Liver (tissue), 10 donors: ENCODE measurements at places on chromosomes 4 and X. TPM values are rescaled to one million over a fixed set of nuclear protein-coding genes. Genes with fewer than 3 reads are reported as not detected.

CXCL3 gene
- polyA plus RNA-seq: 0.96 TPM

TMPRSS11D gene
- polyA plus RNA-seq: 0.03 TPM

ZMYM3 gene
- polyA plus RNA-seq: 4.5 TPM

DNA sequence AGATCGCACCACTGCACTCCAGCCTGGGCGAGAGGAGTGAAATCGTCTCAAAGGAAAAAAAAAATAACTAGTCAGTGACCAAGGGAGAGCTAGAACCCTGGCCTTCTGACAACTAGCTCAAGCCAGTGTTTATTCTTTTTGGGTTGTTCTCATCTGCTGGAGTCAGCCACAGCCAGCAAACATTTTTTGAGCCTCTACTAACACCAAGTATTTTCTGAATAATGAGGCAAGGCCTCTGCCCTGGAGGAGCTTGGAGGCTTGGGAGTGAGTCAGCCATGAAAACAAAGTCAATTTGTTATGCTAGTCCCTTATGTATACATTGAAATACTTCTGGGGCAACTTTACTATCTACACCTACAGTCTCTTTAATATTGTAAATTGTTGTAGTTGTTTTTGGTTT is 46.5 kb downstream of the TMA16 start:
- DNase-seq: no peak

DNA sequence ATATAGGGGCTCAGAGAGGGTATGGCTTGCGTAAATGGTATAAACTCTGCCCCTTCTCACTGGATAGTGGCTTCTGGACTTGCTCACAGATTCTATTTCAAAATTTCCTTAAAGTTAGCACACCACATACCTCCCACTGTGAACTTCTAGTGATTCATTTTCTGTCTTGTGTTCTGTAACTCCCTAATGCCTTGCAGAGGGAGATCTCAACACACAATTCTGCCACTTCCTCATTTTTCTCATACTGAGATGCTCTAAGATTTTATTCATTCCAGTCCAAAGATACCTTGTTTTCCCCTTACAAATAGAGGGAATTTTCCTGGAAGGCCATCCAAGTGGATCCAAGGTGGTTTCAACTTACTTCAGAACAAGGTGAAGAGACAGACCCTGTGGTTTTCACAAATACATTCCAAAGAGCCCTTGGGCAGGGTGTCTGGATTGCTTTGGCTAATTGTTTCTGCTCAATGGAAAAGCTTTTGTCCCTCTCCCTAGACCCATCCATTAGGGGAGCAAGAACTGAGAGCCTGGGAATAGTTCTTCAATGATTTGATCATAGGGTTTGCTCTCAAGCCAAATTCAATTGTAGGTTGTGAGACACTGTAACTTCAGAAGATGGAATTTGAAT is 52.1 kb upstream of the CAPN6 start:
- DNase-seq: no peak

DNA sequence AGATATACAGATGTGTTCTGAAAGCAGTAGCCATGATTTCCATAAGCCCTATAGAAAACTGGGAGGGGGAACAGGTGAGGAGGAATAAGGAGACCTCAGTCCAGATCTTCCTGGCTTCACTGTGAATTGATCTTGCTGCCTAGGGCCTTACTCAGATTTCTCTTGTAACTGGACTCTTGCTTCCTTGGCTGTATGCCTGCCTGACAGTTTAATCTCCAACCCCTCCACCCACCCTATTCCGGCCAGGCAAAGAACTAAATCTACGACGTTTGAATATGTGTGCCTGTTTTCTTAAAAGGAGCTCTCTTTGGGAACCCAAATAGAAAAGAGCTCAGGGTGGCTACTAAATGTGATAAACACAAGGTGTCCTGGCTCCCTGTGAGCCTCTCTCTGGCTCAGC is 173.0 kb downstream of the GPC3 start:
- no peak for DNase-seq

- DNase-seq: no peak
Observed at GRCh38 chr4:142858446-142858845, 12.3 kb upstream of the INPP4B start.

GRCh38 chr4:156084373-156084772 is 130.7 kb upstream of the CTSO start:
- DNase-seq: no peak

GRCh38 chr4:114076899-114077570 is 97.6 kb upstream of the ARSJ start:
- DNase-seq: no peak

DNA sequence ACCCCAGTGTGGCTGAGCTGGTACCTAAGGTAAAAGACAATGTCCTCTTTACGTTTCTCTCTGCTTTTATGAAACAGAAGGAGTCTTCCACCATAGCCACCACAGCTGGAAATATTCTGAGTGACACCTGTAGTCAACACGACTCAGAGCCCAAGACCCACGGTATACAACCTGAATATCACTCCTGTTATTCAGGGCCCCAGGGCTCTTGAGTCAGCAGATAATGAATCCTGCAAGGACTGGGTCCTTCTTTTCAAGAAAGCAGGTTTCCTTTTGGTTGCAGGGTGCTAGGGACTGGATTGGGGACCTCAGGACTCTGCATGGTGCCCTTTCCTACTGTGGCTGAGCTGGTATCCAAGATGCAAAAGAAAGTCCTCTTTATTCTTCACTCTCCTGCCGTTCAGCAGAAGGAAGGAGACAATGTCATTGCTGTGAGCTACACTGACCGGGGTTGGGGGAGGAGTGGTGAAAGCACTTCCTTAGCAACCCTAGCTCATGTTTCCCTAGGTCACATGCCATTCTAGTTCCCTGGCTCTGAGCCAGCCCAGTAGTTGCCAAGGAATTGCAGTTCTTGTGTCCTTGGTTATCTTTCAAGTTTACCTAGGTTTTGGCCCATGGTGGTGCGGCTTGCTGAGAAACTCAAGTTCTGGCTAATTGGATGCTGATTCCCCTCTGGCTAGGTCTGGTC is 23.7 kb upstream of the UNC5C start:
- DNase-seq: no peak

DNA sequence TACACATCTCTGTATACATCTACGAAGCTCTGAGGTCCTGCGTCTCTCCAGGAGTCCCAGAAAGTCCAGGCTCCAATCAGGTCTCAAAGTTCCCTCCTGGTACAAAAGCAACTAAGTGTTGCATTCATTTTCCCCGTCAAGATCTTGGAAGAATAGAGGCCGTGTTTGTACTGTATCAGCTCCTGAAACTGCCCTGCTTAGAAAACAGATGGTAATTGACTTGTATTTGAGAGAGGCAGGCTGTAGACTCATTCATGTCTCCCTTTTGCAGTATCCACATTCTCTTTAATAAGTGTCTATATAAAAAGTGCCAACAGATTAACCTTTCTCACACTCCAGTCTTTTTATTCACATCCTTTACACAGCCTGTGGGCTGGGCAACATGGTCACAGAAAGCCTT is 91.7 kb downstream of the HPGD start:
- DNase-seq: no peak

- DNase-seq: no peak
Observed at GRCh38 chr4:40656201-40656863, 26.7 kb upstream of the RBM47 start.

DNA sequence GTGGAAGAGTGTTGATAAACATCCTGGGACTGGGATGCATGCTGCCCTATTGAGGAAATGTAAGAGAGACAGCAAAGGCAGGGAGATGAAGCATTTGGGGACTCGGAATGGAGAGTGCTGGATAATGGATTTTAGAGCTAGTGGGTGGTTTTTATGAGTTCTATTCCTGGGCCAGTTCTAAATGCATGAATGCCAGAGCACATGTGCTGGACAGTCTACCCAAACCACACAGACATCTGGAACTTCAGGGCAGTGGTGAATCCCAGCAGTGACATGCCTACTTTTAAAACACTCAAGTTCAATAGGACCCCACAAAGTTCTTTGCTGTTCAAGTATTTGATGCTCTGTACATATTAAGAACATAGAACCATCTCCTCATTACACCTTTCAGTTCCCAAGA is 133.9 kb downstream of the CBR4 start:
- DNase-seq: no peak

DNA sequence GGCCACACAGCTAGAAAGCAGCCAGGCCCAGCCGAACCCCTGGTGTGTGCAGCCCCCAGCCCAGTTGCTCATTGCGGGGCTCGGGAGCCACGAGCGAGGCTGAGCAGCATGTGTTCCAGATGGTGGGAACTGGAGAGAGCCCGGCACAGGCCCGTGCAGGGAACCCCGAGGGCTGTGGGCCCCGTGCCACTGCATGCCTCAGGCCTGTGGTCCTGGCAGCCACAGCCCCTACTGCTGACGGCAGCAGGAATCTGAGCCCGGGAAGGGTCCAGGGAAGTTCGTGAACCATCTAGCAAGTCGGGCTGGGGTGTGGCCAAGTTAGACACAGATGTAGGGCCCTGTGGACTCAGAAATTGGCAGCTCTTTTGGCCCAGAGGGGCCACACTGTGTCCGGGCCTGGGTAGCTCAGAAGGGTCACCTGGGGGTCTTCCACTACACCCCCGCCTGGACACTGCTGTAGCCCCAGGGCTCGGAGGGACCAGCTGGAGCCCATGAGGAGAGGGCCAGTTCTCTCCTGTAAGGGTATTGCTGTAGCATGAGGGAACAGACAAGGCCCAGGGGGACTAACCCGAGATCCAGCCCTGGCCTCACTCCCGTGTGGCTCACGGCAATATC is 12.1 kb downstream of the HTRA3 start:
- no peak for DNase-seq

- DNase-seq: no peak
Observed at GRCh38 chr4:147840838-147841738, 109.2 kb downstream of the ARHGAP10 start.

DNA sequence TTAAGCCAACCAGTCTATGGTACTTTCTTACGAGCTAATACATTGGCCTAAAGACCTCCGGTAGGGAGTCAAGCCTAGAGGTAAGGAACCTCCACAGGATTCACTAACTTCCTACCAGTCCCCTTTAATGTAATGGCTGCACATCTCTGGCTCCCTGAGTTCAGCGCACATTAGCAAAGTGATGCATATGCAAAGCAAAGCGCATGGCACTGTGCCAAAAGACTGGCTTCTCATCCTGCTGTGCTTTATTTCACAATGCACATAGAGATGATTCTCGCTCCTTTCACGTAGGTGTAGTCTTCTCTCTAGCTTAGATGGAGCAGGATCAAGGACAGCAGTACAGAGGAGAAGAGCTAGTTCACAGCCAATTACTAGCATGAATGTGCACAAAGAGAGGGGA is 14.6 kb upstream of the CLTRN start:
- no peak for DNase-seq

DNA sequence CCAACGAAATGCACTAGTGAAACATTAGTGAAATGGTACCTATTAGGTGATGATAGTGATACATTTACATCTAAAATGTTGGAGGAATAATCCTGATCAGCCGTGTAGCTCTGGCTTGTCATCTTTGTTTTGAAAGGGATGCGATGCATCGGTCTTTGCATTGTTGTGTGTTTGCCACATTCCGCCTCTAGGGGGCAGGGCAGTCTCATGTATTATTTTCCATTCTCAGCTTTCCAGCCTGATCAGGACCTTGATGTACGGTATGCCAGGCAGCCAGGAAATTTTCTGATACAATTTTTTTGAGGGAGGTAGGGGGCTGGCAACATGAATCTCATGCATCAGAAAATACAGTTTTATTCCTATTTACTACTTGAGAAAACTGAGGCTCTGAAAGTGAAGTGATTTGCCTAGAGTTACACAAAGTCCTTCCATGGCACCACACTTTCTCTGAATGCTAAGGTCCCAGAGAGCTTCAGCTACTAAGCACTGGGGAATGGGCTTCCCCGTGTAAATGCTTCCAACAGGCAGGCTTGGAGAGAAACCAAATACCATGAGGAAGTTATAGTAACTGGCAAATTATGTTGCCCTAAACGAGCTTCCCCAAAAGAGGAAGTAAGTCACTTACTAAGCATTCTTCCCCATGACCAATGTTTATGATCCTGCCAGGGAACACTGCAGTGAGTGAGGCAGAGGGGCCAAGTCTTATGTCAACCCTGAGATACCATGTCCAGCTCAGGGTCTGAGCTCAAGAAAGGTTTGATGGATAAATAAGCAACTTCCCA is 31.8 kb upstream of the IQSEC2 start:
- DNase-seq: peak; percentile 61
